Skin of body (tissue), 3 donors: ENCODE measurements at places on chromosomes 3 and 15. TPM values are rescaled to one million over a fixed set of nuclear protein-coding genes. Genes with fewer than 3 reads are reported as not detected.

DNA sequence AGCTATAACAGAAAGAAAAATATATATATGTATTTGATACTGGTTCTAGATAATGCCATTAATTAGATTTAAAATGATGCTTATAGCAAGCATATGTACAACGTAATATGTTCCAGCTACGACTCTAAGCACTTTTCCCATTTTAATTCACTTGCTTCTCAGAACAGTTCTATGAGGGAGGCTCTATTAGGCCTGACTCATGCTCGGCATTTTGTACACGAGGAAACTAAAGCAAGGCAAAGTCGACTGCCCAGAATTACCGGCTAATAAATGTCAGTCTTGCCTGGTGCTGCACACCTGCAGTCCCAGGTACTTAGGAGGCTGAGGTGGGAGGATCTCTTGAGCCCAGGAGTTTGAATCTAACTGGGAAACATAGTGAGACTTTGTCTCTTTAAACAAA, 106.0 kb downstream of the PTPRG start:
- no peak for DNase-seq

GRCh38 chr15:92473756-92474155, 80.1 kb downstream of the ST8SIA2 start:
- DNase-seq, result no peak

DNA sequence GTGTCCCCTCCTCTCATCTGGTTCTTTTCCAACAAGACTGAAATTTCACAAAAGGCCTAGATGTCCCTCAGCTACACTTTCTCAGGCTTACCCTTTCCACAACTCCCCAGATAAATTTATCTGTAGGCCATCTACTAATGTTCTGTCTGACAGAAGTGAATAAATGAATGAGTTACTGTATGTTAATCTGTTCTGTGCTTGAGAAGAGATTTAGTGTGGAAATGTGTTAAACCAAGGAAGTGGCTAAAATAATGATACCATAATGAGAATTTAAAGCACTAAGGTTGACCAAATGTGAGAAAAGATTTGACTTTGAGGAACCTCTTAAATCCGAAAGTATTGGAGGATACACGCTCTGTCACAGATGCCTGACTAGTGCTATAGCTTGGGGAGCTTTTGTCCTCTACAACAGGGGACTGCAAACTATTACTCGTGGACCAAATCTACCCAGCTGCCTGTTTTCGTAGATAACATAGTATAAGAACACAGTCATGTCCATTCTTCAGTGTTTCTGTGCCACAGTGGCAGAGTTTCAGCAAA, 74.8 kb upstream of the P2RY1 start:
- DNase-seq, result no peak

- no peak for DNase-seq
These were observed 29.7 kb upstream of the NR2F2 start for GRCh38 chr15:96300836-96301235.

DPPA2 gene
- not detected for total RNA-seq

GRCh38 chr3:106014518-106014917, 145.7 kb upstream of the CBLB start:
- DNase-seq, result no peak

GRCh38 chr3:189389346-189389745, 217.6 kb downstream of the TPRG1 start:
- DNase-seq, result no peak

GRCh38 chr3:179333084-179333483, 10.3 kb downstream of the ZNF639 start:
- no peak for DNase-seq

DNA sequence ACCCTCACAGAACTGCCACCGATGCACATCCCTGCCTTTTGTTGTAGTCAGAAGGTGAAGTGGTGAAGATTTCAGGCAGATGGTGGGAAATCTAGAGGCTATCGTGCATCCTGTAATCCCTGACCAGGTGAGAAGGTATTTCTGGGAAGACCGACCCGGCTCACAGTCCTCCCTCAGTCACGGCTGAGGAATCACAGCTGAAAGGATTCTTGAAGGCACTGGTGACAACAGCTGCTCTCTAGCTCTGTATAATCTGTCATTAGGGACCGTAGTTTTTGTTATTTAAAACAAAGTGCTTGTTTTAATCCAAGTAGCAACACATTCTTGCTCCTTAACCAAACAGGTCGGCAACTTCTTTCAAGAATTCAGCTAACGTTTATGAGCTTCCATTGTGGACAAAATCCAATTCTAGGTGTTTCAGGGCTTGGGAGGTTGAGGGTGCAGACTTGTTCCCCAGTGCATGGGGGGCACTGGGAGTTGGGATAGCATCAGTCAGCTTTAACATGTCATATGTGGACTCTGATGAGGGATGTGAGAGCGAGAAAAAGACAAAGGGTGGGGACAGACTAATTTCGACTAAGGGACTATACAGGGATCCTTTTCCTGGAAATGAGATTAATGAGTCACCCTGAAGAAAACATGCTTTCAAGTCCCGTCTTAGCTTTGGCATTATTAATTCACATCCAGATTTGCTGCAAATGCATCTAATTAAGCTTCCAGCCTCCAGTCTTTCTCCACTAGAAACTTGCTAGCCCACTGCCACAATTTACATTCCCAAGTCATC, 141.0 kb upstream of the RASGRP1 start:
- no peak for DNase-seq
